ENCODE measurements at places on chromosomes 2 and 18.

- no peak for DNase-seq
These were observed 667.2 kb downstream of the ZEB2 start for GRCh38 chr2:143852759-143853158.

DNA sequence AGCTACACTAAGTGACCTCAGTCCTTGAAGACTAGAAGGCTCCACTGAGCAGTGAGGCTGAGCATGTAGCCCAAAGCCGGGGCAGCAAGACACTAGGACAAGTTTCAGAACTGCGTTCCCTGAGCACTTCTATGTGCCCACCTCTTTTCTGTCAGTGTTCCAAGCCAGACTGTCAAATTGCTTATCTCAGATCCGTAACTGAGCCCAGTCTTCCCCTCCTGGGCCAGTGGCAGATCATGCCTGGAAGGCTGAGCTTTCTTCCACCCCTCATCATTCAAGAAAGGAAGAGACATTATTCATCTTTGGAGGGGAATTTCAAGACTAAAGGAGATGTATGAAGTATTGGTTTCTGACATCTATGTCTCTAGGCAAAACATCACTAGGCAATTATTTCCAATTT is 49.8 kb downstream of the EML6 start:
- DNase-seq: no peak

DNA sequence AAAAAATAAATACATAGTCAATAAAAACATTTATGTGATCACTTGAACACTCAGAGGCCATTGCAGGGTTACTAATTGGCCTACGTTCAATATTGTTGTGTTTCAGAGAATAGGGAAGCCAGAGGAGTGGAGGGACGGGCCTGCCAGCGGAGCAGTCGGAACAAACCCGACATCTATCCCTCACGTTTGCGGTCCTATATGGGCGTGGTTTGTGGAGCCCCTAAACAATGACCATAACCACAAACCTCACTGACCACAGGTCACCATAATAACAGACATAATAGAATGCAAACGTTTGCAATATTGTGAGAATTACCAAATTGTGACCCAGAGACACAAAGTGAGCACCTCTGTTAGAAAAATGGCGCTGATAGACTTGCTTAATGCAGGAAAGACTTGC is 19.5 kb upstream of the ZNF516 start:
- no peak for DNase-seq

GRCh38 chr2:207394812-207395534 is 134.8 kb upstream of the CREB1 start:
- no peak for DNase-seq

DNA sequence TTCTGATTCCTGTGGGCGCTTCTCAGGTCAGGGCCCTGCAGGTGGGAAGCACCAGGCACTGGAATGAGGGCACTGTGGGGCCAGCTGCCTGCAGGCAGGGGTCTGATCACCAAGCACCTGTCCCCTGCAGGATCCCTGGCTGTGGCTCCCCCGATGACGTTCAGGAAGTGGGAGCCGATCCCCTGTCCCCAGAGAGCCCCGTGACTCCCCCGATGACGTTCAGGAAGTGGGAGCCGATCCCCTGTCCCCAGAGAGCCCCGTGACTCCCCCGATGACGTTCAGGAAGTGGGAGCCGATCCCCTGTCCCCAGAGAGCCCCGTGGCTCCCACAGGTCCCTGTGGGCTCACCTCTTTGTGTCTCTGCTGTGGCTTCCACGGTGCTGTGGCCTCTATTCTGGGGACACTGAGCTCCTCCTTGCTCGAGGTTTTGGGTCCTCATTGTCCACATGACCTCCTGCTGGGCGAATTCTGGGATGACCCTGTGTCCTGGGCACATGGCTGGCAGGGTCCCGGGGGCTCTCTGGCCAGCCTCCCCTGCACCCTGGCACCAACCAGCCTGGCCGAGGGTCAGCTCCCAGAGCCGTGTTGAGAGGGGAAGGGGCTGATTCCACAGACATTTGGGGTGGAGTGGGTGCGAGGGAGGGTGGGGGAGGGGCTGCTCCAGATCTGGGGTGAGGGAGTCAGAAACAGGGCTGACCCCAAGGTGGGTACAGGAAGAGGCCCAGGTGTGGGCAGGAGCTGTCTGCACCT is 4.8 kb downstream of the NEU4 start:
- no peak for DNase-seq

GRCh38 chr2:160224507-160224906 is 24.4 kb upstream of the ITGB6 start:
- no peak for DNase-seq

GRCh38 chr18:42920621-42921020 is 194.9 kb downstream of the RIT2 start:
- DNase-seq: no peak

DNA sequence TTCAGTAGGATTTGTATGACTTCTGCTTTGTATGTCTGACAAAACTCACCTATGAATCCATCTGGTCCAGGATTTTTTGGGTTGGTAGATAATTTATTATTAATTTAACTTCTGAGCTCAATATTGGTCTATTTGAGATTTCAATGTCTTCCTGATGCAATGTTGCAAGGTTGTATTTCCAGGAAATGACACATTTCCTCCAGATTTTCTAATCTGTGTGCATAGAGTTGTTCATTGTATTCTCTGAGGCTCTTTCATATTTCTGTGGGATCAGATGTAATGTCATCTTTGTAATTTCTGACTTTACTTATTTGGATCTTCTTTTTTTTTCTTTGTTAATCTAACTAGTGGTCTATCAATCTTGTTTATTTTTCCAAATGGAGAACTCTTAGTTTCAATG is 584.7 kb upstream of the SETBP1 start:
- DNase-seq: no peak

- no peak for DNase-seq
These were observed 35.0 kb downstream of the SNED1 start for GRCh38 chr2:241033336-241033987.

- DNase-seq: no peak
These were observed 41.5 kb downstream of the PMAIP1 start for GRCh38 chr18:59941331-59941730.

- no peak for DNase-seq
These were observed 56.4 kb downstream of the RTP5 start for GRCh38 chr2:241925821-241926441.

- no peak for DNase-seq
These were observed 116.0 kb downstream of the ABCA12 start for GRCh38 chr2:215022418-215022817.

DNA sequence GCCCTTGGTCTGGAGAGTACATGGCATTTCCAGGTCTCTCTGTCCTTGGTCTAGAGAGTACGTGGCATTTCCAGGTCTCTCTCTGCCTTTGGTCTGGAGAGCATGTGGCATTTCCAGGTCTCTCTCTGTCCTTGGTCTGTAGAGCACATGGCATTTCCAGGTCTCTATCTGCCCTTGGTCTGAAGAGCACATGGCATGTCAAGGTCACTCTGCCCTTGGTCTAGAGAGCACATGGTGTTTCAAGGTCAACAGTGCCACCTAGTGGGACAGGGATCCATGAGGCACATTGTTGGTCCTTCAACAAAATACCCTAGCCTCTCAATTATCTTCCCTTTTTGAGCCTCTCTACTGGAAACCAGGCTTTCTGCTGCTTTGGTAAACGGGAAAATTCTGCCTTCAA is 250.2 kb downstream of the OTX1 start:
- no peak for DNase-seq

- no peak for DNase-seq
These were observed 368.7 kb upstream of the ID2 start for GRCh38 chr2:8312861-8313830.

- no peak for DNase-seq
These were observed 441.6 kb upstream of the PIK3C3 start for GRCh38 chr18:41513438-41513837.

DNA sequence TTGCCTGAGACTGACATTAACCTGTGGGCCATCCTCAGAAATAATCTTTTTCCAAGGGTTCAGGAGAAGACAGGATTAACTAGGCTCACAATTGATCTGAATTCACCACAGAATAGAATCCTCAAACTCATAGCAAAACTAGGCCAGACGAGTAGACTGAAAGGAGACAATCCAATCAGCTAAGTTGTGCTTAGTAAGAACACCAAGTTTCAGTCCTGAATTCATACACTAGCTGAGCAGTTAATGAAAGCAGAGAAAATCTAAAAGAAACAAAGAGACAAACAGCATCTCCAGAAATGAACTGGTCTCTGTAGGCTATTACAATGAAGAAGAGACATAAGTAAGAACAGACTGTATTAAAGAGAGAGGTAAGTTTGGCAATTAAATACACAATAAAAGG is 89.5 kb downstream of the GORASP2 start:
- no peak for DNase-seq

DNA sequence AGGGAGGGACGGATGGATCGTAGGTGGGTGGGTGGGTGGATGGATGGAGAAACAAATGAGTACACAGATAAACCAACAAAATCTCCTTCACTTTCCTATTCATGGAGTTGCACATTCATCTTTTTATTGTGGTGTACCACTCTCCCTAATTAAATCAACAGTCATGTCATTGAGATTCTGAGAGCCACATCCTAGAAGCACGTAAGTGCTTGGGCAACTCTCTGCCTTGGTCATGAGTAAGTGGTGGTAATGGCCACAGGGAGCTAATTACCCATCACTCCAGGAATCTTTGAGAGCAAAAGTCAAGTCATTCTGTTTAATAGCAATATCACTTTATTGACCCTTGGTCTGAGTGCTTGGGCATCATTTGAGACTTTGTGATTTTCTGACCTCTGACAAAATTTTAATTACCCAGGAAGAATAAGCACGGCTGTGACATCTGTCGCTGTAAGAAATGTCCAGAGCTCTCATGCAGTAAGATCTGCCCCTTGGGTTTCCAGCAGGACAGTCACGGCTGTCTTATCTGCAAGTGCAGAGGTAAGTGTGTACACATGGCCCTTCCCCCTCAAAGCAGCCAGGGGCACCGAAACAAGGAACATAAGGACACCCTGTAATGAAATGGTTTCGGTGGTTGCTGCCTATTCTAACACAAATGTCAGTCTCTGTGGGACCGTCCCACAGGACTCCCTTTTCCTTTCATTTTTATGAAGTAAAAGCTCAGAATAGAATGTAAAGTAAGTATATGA is 85.9 kb downstream of the FEZ2 start:
- no peak for DNase-seq

- DNase-seq: no peak
These were observed 123.7 kb downstream of the HNMT start for GRCh38 chr2:138087751-138088593.

DNA sequence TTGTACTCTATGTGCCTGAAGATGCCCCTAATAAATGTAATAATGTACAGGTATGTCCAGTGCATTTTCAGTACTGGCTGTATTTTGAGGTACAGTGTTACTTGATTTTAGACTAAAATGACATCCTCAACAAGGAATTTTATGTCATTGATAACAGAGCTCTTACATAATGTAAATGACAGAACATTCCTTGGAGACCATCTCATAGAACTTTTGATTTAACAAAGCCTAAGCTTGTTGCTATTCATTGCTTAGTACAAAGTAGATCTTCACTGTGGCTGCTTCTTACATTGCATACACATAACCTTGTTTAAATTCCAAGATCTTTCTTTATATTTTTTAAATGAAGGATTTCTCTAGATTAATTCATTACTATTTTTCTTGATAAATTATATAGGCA is 24.1 kb downstream of the DYNC1I2 start:
- no peak for DNase-seq

Data from T47D (cell line).